Mesendoderm (in vitro differentiated cells): ENCODE measurements at places on chromosomes 13 and 19.

DNA sequence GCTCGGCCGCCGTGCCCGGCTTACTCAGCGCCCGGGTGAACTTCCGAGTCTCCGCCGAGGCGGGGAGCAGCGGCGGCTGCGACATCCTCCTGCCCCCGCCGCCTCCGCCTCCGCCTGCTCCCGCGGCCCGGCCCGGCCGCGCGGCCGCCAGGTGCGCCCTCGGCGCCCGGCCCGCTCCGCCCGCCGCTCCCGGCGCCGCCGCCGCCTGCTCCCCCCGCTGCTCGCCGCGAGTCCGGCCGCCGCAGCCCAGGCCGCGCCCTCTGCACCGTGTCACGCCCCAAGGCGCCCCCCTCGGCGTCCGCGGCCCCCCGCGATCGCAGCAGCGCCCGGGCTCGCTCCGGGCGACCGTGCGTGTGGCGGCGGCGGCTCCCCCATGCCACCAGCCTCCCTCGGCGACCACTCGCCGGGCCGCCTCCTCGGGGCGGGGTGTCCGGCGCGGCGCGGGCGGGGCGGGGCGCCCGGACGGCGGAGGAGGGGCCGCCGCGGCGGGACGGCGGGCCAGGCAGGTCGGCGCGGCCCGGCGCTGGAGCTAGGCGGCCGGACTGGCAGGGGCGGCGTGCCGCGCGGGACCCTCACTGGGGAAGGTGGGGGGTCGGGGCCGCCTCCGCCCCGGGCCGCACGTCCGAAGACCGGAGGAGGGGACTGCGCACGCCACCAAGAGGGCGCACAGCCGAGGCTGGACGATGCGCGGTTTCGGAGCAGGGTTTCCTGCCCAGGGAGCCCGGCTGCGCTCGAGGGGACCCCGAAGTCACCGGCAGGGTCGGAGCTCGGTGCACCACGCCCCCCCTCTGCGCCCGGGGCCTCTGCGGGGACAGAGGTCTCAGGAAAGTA lies 108.6 kb upstream of the DOCK9 start:
- peak; percentile 41 for DNase-seq

DNA sequence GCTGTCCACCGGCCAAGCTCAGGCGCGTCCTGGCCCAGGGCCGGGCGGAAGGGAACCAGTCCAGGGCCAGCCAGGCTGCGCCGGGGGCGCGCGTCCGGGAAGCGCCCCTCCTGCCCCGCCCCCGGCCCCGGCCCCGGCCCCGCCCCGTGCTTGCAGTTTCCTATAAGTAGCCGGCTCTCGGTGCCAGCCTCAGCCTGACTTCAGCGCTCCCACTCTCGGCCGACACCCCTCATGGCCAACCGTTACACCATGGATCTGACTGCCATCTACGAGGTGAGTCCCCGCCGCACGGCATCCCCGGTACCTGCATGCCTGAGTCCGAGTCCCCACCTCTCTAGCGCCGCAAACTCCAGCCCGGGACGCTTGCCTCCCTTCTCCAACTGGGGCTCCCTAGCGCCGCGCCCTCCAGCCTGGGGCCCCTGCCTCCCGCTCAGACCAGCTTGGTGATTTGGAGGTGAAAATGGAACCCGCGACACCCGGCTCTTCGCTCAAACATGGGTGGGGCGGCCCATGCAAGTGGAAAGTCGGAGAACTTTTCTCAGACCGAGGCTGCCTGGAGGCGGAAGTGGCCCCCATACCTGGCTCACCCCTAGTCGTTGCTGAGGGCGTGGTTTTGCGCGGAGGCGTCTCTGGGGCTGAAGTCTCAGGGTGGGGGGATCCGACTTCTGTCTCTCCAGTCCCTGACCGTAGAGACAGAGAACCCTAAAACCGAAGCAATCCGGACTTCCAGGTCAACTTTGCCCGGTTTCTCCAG lies at the start of gene ZFP36:
Gene ZFP36 (plus strand): TSS at position 192 of the 754 bp plus-strand sequence. CDS start 58 bp downstream, at position 250.
- DNase-seq = peak; percentile 84

GRCh38 chr13:96091164-96092117 lies 1.5 kb downstream of the HS6ST3 start:
- peak; percentile 46 for DNase-seq

DNA sequence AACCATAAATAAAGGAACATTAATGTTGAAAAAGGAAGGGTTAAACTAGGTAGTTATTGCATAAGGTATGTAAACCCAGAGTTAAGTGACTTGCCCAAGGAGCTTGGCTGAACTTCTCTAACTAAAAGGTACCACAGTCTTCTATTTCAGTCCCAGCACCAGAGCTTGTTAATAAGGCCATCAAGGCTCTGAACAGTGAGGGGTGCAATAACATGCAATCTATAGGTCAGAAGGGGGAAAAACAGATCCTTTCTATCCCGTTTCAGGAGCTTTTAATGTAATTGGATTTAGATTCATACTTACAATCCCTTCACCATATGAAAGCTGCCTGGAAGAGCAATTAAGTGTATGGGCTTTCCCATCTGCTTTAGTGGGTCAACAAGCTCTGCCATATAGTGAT lies 441.5 kb upstream of the SPRY2 start:
- no peak for DNase-seq

GRCh38 chr19:58556622-58557220 lies 1.7 kb downstream of the UBE2M start:
- no peak for DNase-seq

DNA sequence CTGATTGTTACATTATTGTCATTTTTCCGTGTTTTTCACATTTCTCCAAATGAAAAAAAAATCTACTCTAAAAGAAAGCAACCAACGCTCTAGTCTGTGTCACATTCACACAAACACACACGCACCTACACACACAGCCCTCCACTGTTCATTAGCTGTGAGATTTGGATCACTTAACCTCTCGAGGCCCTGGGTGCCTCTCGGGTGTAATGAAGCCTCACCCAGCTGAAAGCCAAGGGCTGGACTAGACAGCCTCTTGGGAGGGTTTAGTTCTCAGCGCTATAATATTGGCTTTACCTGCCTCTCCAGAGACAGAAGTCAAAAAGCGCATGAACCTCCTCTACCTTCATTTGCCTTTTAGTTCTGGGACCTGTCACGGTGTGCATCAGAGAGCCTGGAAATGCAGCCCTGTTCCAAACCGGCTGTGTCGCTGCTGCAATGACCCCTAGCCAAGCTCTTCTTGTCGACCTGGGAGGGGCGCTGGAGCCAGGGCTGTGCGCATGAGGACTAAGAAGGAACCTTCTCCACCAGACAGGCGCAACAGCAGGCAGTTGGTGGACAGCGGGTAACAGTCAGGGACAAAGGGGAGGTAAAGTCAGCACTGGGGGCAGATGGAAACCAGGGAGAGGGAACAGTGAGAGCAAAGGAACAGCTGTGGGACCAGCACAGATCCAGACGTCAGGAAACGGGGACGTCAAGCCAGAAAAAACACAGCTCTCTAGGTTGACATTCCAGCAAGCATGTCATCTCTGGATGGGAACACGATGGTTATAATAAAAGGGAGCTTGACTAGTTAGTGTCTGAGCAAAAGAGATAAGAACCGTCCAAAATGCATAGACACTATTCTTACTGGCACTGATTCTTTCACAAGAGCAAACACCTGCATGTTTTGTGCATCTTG lies 375.9 kb downstream of the EFNB2 start:
- DNase-seq = no peak

- DNase-seq = no peak
Measured at GRCh38 chr13:108827646-108828045, 198.2 kb downstream of the MYO16 start.

DNA sequence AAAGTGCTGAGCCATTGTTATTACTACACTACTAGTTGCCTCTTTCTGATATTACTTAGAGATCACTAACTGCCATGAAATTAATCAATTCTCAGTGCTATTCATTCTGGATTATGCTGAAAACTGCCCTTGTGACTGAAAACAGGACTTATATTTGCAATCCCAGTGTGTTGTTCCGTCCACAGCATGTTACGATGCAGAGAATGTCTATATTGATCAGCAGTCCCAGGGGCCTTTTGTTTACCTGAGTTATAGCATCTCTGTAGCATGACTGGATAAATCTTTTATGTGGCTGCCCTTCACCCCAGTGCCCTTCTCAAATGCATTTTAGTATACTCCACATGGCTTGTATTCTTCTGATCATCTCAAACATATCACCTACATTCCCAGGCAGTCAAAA lies 251.0 kb downstream of the GPC5 start:
- no peak for DNase-seq

DNA sequence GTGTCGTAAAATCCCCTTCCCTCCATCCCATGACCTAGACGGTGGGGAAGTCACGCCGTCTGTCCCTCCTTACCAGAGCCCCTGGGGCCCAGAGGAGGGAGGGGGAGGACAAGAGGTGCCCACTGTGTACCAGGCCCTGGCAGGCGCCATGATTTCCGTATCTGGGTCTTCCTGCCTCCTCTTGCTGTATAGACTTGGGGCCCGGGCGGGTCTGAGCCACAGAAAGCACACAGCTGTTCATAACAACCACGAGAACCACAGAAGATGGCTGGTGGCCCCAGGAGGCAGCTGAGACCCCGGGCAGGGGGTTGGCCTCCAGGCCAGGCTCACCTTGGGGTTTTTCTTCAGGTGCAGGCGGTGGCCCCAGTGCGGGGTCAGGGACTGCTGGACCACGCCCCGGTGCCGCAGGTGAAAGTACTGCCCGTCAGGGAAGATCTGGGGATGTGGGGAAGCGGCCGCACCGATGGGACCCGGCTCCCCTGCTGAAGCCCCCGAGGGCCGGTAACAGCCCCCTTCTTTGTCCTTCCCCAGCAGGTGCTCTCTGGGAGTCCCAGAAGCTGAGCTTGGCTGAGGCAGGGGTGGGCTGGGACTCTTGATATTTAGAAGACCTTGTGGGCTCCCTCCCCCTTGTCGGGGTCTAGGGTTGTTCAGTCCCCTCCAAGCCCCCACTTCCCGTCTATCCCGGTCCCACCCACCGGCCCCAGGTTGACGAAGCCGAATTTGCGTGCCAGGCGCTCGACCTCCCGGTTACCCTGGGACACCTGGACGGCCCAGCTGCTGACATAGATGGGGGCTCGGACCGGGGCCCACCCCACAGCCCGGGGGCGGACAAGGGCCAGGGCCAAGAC lies 463 bp downstream of the PCSK4 start:
- DNase-seq = no peak

- no peak for DNase-seq
Measured at GRCh38 chr13:75363371-75363770, 118.6 kb downstream of the TBC1D4 start.

GRCh38 chr13:44397766-44398223 lies 24.2 kb downstream of the SERP2 start:
- no peak for DNase-seq

DNA sequence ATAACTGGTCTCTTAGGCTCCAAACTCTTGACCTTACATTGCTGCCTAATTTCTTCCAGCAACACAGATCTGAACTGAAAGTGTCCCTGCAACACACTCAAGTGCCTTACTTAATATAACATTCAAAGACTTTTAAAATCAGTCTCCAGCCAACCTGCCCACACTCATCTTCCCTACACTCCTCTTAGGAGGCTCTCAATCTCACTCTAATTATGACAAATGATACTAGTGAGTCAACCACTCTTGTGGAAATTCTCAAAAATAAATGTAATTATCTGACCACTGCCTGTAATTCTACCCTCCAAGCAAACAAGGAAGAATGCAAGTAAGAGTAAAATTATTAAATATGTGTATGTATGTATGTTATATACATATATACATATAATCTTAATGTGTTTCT lies 348.1 kb upstream of the MIR17HG start:
- DNase-seq = no peak

DNA sequence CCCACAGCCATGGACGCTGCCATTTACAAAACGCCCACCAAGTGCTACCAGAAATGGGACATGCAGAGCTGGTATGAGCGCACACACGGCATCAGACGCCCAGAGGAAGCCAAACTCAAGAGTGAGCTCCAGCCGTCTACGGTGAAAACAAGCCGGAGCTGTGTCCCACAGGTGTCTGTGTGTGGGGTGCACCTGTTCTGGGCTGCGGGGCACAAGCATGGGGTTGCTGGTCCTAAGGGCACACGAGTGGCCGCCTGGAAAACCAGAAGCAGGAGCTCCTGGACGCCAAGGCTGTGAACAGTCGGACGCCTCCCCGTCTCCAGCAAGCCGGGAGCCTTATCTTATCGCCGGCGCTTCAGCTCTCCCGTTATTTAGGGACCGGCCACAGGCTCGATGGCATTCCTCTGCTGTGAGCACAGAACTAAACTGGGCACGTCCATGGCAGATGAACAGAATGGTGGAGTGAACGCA lies 1.3 kb downstream of the ADPRHL1 start:
- no peak for DNase-seq

DNA sequence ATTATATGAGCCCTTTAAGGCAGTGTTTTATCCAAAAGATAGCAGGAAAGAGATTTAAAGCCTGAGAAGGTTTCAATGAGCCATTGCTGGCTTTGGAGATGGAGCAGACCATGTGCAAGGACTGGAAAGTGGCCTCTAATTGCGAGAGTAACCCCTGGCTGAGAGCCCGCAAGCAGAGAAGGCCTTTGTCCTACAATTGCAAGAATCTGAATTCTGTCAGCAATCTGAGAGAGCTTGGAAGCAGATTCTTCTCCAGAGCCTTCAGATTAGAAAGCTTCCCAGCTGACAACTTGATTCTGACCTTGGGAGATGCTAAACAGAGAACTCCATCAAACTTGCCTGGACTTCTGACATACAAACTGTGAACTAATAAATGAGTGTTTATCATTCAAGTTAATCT lies 528.7 kb upstream of the KLF12 start:
- DNase-seq = no peak

DNA sequence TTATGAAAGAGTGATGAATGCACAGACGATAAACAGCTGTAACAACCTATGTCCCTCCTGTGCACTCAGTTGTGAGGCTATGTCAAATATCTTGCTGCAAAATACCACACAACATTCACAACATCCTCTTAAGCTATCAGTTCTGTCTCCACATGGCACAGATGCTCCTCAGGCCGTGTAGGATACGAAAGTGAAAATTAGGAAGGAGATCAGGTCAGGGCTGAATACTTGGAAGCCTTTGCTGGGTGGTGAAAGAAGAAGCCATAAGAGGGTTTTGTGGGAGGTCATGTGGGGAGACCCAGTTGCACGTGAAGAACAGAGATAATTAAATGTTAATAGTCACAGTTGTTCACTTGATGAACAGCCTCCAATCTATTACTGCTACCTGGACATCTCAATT lies 58.9 kb downstream of the RXFP2 start:
- no peak for DNase-seq

GRCh38 chr19:23273022-23273589 lies 22.9 kb upstream of the ZNF724 start:
- no peak for DNase-seq

- peak; percentile 88 for DNase-seq
Measured at GRCh38 chr19:6125571-6125989, 9.9 kb upstream of the ACSBG2 start.

GRCh38 chr13:112105244-112105681 lies 38.3 kb downstream of the SOX1 start:
- no peak for DNase-seq

- DNase-seq = peak; percentile 88
Measured at GRCh38 chr19:14556662-14557188, 15.1 kb downstream of the NDUFB7 start.

GRCh38 chr13:39930544-39931444 lies 275.3 kb downstream of the COG6 start:
- DNase-seq = no peak

GRCh38 chr19:30431591-30431990 lies 59.4 kb downstream of the ZNF536 start:
- no peak for DNase-seq
